ENCODE measurements at places on chromosomes 4 and X.

DNA sequence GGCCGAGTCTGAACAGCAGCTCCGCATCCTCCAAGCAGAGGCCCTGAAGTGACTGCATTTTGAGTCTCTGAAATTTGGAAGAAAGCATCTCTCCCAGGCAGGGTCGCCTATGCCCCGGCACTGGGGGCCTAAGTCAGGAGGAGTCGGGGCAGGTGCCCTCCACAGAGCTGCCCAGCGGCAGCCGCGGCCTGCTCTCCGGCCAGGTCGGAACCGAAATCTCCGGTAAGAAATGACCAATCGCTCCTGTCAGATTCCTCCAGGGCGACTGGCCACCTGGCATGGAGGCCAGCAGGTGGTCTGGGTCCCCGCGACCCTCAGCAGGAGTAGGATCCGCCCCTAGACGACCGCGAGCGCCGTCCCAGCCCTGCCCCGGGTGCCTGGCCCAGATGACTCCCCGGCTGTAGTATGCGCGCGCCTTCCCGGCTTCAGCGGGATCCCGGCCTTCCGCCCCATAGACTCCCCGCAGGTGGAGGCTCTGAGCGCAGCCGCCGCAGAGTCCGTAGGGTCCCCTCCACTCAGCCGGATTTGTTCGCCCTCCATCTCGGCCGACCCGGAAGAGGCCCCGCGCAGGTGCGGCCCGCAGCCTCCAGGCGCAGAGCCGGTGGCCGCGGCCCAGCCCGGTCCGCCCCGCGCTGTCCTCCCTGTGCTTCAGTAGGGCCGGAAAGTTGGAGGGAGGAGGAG, 1.5 kb downstream of the NKX1-1 start:
- DNase-seq = no peak

DNA sequence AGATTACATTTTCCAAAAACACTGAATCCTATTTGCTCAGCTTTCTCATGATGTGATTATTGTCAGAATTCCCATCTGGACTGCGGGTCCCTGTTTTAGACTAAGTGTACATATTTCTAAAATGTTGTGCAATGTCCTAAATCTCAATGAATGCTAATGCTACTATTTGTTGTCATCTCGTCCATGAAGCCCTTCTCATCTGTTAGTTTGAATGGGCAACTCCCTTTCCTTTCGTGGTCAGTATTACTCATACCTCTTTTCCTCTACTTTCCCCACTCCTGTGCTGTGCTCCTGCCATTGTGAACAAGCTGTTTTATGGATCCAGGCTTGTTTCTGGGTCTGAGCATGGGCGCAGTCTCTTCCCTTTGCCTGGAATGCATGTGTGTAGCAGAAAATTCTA, 91.0 kb downstream of the MID1 start:
- peak; percentile 80 for DNase-seq

DNA sequence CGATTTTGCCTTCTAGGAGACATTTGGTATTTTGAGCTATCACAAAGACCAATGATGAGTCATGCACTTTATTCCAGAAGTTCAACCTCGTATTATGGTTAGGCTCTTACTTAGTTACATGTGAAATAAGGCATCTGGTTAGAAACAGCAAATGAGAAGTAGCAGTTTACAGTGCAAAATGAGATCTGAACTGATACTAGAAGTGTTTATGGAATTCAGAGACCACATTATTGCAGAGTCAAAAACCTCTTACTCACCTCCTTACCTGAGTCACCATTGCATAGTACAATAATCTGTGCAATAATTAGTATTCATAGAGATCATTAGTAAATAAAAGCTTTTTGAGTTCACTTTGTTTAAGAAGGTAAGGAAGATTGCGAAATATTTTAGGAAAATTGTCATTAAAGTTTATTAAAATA, 38.7 kb downstream of the SEC24B start:
- peak; percentile 68 for DNase-seq

GRCh38 chrX:19624739-19625138, 109.4 kb upstream of the MAP3K15 start:
- peak; percentile 16 for DNase-seq

- no peak for DNase-seq
These were observed 37.1 kb downstream of the SPANXN2 start for GRCh38 chrX:143683486-143683885.

- no peak for DNase-seq
These were observed 450.6 kb upstream of the TENM3 start for GRCh38 chr4:181792641-181793040.

GRCh38 chrX:15816886-15817285, 26.6 kb downstream of the ZRSR2 start:
- no peak for DNase-seq

DNA sequence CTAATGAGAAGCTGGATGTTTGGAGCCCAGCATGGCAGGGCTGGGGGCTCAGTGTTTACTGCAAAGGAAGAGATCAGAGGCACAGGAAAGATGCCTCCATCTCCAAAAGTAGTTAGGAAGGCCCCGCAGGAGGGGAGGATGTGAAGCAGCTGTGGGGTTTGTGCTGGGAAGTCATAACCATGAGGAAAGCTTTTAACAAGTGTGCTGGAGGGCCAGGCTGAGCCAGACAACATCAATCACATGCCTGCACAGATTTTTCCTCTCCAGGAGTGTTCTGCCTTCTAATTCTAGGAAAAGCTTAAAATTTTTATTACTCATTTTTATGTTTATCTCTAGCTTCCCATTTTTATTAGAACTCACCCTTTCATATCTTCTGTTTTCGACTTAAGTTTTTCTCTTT, 65.4 kb downstream of the GPR82 start:
- no peak for DNase-seq

GRCh38 chr4:181416966-181417365, 826.2 kb upstream of the TENM3 start:
- DNase-seq = no peak

- no peak for DNase-seq
These were observed 524 bp upstream of the EXOSC9 start for GRCh38 chr4:121800638-121800960.

GRCh38 chr4:7103607-7104365, 35.9 kb upstream of the GRPEL1 start:
- no peak for DNase-seq

DNA sequence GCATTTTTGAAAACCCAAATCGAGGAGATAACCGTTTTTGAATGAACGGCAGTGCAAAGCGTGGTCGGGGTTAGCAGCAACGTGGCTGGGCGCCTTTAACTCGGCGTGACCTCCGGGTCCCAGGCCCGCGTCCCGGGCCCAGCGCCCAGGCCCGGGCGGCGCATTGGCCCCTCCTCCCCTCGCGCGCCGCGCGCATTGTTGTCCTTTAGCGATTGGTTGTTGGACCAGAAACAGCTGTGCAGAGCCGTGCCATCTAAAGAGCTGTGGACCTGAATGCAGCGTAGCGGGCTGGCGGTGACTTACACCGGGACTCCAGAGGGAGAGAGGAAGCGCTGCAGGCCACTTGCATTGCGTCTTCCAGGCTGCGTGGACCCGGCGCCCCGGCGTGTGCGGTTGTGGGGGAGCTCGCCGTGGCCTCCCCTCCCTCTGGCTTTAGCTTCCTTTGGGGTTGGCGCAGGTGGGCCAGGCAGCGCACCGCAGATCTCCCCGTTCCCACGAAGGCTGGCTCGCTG, at the start of gene STOX2:
STOX2 (plus strand) TSS at position 227 of the 512 bp plus-strand sequence. CDS start 1,484 bp downstream, outside the sequence.
- peak; percentile 34 for DNase-seq

GRCh38 chrX:56343219-56343618, 111.1 kb downstream of the KLF8 start:
- DNase-seq = no peak

DNA sequence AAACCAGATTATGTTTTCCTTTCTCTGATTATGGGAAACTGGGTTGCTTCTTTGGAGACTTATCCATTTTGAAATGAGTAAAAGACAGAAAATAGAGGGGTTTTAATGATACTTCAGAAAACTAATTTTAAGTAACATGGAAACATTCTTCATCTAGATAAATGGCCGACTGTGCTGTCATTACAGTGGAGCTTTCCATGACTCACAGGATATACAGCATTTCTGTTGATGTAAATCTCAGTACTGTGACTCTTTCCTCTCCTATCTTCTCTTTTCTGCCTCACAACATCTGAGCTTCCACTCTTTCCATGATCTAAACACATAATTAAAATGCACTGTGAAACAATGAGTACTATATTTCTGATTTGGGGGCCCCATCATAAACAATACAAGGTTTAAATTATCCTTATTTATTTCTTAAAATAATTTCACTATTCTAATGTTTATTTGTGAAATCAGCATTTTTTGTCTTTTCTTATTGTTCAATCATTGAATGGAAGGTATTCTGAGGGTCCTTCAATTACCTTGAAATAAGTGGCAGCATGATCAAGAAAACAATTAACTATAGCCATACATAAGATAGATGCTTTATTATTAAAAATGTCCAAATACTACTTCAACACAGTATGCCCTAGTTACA, 19.3 kb downstream of the SEC24D start:
- peak; percentile 73 for DNase-seq

DNA sequence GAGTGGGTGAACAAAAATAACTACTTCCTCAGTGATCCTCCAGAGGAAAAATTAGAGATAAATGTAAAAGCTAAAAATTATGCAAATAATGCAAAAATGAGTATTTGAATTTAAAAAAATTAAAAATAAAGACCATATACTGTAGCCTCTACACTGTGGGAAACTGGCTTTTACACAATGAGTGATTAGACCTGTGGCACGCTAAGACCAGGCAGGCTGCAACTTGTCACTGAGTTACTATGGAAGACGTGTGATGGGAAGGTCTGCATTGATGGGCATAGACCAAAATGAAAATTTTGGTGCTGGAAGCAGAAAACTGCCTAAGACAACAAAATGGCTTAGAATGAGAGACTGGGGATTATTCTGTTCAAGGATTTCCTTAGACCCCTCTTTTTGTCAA, 30.2 kb downstream of the BTC start:
- DNase-seq = no peak

GRCh38 chr4:162366146-162366545, 202.3 kb upstream of the FSTL5 start:
- DNase-seq = no peak

DNA sequence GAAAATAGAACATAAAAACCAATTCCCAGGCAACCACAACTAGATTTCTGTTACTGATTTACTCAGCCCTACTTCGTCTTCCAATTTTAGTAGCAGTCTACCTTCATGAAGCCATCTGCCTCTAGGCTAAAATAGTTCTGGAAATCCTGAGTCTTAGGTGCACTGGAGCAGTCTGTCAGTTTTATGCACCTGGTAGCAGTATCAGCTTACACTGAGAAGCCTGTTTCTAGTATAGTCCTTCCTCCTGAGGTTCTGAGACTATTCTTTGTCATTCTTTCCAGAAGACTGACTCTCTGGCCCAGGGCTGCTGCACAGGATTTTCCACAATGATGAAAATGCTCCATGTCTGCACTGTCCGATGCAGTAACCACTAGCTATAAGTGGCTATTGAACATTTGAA, 16.9 kb upstream of the HPRT1 start:
- DNase-seq = no peak
